Forelimb muscle (tissue), 1 donor: ENCODE measurements at places on chromosomes 6 and 20. TPM values are rescaled to one million over a fixed set of nuclear protein-coding genes. Genes with fewer than 3 reads are reported as not detected.

Gene BACH2
- 4.9 TPM for polyA plus RNA-seq

Gene EYS
- 0.47 TPM for polyA plus RNA-seq

Gene TREM2
- not detected for polyA plus RNA-seq

Gene TUBB2A
- 75.7 TPM for polyA plus RNA-seq

Gene SLC52A3
- polyA plus RNA-seq, result 0.24 TPM

Gene EPHA7
- polyA plus RNA-seq, result 8.1 TPM

Gene TMEM74B
- polyA plus RNA-seq, result 2.6 TPM

Gene BEND3
- 3.1 TPM for polyA plus RNA-seq

Gene ADIG
- polyA plus RNA-seq, result not detected

Gene SMOC2
- polyA plus RNA-seq, result 74.8 TPM

Gene IL17A
- polyA plus RNA-seq, result not detected

Gene TNXB
- 108 TPM for polyA plus RNA-seq

Gene HLA-DMB
- 4.8 TPM for polyA plus RNA-seq

Gene AMD1
- 49.1 TPM for polyA plus RNA-seq

Gene LY86
- 1.4 TPM for polyA plus RNA-seq

Gene TTK
- polyA plus RNA-seq, result 6.4 TPM

Gene NR2E1
- polyA plus RNA-seq, result not detected

Gene SNPH
- polyA plus RNA-seq, result 9.0 TPM

Gene ADGB
- polyA plus RNA-seq, result not detected

Gene PRR18
- 1.1 TPM for polyA plus RNA-seq

Gene PPP1R14C
- polyA plus RNA-seq, result 55.8 TPM

Gene PI3
- not detected for polyA plus RNA-seq

Gene SCUBE3
- 0.82 TPM for polyA plus RNA-seq

Gene SPATA25
- polyA plus RNA-seq, result 10.3 TPM
